ENCODE measurements at places on chromosomes 2 and 18.

DNA sequence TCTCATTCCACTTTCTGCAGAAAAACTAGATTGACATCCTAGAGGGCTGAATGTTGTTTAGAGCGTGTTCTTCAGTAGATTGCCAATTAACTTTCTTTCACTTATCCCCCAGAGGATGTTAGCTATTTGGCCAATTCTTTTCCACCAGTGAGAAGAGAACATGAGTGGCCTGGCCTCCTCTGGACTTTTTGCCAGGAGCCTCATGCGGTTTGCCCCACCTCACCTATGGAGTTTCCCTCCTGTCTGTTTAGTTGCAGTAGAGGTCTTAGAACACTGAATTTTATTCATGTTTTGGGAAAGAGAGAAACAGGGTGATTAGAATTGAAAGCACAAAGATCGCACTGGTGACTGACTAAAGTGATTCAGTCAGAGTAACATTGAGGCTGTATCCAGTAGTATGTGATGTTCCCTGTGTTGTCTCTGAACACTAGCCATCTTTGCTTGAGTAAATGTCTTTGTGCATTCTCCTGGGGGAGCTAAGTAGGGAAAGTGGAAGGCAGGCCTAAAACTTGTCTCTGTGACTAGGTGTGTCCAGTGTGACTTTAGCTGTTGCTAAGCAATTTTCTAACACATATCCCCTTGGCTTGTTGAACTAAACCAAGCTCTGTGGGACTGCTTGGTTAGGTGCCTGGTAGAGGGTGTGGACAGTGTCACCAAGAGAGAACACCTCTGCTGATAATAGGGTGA, 34.0 kb downstream of the UGP2 start:
- DNase-seq, result no peak

DNA sequence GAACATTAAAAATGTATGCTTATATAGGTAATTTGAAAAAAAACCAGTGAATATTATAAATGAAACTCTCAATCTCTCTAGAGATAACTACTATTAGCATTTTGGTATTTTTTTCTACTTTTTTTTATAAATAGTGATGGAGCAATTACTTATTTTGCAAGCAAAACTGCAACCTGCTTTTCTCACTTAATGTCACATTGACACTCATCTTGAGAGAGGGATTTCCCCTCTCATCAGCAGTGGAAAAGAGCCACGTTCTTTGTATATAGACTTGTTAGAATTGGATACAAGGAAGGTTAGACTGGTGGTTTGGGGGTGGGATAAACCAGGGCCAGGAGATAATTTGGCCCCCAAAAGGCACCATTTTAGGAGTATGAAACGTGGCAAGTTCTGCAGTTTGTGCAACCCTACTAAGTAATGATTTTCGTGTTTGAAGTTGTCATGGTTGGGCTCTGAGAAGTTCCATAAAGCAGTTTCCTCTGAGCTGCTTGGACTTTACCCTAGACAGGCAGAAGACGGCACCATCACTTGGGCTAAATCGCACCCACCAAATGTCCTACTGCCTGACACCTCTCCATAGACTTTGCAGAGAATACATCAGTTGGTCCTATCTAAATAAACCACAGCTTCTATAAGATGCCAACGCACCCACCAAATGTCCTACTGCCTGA, 194.0 kb downstream of the ACTR3 start:
- DNase-seq, result no peak

DNA sequence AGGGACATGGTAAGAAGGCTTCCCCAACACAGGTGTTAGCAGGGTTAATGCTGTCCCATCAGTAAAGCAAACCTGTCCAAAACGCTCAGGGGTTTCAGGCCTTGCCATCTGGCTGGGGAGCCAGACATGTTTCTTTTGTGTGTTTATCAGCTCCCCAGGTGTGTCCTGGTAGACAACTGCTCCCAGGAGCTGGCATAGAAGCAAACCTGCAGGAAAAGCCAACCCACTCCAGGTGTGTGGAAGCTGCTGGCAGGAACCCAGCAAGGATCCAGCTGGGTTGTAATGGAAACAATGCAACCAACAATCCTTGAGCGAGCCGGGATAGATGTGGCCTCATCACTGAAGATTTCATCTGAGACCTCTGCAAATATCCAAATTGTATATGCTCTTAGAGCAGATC, 123.1 kb downstream of the RAB3GAP1 start:
- DNase-seq, result no peak

DNA sequence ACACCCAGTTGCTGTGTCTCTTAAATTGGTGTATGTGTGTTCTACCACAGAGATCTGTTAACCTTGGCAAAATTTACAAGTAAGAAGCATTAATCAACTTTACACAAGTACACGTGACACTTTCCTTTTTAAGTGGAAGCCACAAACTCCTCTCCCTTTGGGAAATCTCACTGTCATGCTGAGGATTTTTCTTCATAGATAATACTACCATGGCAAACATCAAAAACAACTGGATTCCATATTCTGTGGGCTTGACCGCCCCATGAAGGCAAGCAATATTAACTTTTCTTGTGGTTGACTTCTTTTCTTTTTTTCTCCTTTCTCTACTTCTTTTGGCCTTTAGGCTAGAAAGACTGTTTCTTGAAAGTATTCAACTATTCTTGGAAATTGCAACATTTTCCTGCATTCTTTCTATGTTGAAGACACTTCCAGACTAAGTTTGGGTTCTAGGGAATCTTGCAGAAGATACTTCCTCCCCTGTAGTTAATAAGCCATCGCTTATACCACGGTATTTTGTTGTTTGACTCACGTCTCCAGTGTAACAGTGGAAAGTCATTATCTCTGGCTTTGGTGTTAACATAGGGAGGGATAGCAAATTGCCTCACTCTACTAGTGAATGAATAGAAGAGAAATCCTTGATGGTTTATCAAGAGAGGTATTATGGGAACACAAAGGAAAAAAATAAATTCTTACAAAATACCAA, 79.5 kb downstream of the SLC8A1 start:
- DNase-seq, result no peak

DNA sequence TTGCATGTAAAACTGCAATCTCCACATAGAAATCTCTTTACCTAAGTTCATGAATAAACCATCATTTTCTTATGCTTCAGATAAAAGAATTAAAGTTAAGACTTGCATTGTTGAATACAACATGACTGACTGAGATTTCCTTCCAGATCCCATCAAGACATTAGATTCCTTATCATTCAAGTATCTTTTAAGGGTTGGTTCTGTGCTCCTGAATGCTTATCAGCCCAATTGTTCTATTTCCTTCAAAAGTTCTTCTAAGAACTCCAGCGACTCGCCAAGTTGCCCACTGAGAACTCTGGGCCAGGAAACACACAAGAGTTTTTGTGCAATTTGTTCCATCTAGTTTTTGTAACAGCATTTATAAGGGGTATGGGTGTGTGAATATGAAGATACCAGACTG, 120.3 kb downstream of the RBMS1 start:
- no peak for DNase-seq

DNA sequence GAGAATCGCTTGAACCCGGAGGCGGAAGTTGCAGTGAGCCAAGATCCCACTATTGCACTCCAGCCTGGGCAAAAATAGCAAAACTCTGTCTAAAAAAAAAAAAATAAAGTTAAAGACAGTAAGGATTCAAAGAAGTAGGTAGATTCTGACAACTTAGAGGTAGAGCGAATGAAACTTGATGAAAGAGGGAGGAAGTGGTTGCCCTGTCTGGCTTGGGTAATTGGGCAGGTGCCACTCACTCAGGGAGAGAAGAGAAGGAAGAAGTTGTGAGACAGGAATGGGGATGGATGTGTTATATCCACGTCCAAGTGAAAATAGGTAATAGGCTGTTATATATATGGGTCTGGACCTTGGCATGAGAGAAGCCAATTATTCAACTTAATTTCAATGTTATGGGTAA, 26.3 kb downstream of the NDC80 start:
- DNase-seq, result no peak

DNA sequence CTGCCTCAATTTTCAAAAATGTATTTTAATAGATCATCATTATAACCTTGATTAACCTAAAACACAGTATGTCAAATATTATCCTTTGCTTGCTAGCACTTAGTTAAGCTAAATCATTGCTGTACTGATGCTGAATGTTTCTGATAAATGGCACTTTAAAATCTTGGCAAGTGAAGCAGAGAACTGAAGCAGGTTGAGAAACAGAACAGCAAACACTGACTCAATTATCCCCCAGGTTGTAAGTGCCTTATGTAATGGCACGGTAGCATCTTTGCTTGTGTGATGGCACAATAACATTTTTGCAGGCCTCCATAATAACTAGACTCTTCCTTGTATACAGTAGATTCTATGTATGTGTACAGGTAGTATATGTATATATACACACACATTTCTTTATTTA, 33.8 kb downstream of the ARHGAP15 start:
- no peak for DNase-seq

- no peak for DNase-seq
Measured at GRCh38 chr18:46053368-46054095, 18.5 kb downstream of the PSTPIP2 start.

- no peak for DNase-seq
Measured at GRCh38 chr2:119809339-119810048, 49.8 kb downstream of the PTPN4 start.

DNA sequence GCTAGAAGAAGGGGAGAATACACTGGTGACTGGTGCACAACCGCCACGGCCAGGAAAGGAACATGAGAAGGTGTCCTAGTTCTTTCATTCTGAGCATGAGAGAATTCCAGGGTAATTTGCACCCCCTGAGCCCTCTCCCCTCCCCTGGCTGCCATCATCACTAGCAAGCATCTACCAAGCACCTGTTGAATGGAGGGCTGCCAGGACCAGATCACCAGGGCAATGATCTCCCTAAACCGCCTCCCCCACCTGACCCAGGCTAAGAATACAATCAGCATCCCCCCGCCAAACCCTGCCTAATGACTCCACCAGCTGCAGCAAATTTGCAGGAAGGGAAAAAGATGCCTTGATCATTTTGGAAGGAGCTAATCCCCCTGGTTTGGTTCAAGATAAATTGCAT, 100.2 kb downstream of the STPG4 start:
- no peak for DNase-seq

DNA sequence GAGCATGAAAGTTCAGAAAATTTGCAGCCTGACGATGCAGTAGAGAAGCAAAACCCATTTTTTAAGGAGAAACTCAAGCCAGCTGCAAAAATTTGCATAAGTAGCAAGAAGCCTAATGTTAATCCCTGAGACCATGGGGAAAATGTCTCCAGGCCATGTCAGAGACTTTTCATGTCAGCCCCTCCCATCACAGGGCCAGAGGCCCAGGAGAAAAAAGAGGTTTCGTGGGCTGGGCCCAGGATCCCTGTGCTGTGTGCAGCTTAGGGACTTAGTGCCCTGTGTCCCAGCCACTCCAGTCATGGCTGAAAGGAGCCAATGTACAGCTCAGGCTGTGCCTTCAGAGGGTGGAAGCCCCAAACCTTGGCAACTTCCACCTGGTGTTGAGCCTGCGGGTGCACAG, 533.0 kb downstream of the THSD7B start:
- no peak for DNase-seq

GRCh38 chr18:45253056-45253565, 362.2 kb upstream of the SLC14A2 start:
- no peak for DNase-seq

DNA sequence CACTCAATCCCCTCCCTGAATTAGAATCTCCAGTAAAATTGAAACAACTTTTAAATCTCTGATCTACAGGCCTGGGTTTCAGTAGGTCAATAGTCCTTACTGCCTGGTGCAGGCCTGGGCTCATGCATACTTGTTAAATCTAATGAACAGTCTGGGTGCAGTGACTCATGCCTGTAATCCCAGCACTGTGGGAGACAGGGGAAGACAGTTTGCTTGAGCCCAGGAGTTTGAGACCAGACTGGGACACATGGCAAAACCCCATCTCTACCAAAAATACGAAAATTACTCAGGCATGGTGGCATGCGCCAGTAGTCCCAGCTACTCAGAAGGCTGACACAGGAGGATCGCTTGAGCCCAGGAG, 94.7 kb upstream of the SP3 start:
- no peak for DNase-seq

GRCh38 chr2:203796248-203797010, 71.1 kb upstream of the CTLA4 start:
- DNase-seq, result no peak

- DNase-seq, result no peak
Measured at GRCh38 chr2:227610123-227610522, 4.5 kb downstream of the SCYGR3 start.

GRCh38 chr2:18404708-18405107, 155.7 kb downstream of the RDH14 start:
- no peak for DNase-seq

DNA sequence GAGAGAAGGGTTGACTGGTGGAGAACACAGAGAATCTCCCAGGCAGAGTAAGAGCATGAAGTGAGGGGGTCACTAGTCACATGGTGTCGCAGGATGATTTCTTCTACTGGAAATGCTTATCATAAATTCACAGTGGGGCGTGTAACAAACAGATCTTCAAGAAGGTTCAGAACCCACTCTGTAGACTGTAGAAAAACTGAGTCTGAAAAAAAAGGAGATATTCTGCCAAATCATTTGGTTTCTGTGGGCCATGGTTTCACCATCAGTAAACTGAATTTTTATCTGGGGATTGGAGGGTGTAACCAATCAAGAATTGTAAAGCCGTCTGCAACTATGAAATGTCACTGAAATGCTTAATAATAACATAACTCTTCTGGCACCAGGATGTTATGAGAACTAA, 15.0 kb downstream of the TPGS2 start:
- no peak for DNase-seq

DNA sequence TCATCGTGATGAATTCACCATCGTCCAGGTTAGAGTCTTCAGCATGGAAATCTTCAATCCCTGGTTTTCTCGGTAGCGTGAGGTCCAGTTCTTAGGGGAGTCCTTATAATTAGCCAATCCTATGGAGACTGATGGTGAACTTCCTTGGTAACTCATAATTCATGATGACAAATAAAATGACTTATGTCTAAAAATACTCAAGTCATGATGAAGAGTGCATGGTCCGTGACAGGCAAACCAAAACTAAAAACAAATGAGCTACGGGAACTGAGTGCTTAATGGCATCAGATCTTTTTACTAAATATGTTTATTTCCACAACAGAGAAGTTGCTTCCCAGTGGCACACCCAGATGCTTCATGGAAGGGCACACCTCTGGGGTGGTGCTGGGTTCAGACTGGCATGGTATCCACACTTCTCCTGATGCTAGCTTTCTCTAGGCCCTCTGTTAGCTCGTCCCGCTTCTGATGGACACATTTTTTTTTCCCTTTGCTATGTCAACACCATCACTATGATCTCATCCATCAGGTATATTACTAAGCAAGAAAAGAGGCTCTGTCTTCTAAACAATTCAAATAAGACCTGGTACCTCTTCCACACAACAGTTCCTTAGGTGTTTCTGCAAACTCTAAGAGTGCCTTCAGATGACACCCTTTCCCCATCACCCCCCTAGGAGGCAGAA, 92.8 kb upstream of the NEDD4L start:
- no peak for DNase-seq

DNA sequence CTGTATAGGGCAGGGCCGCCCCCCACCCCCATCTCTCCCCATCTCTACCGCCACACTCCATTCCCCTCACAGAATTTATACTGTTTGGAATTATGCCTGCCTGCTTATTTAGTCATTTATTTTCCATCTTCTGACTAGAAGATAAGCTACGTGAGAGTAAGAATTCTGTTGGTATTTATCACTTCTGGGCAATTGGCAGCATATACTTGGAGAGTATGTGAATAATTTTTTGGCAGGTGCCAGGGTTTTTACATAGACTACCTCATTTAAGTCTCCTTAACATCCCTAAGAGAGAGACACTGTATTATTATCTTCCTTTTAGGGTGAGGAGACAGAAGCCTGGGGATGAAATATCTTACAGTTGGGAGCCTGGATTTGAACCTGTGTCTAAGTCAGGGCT, 45.0 kb downstream of the SLC4A1AP start:
- no peak for DNase-seq
